AG04450 (cell line): ENCODE measurements at places on chromosomes 3 and 15.

DNA sequence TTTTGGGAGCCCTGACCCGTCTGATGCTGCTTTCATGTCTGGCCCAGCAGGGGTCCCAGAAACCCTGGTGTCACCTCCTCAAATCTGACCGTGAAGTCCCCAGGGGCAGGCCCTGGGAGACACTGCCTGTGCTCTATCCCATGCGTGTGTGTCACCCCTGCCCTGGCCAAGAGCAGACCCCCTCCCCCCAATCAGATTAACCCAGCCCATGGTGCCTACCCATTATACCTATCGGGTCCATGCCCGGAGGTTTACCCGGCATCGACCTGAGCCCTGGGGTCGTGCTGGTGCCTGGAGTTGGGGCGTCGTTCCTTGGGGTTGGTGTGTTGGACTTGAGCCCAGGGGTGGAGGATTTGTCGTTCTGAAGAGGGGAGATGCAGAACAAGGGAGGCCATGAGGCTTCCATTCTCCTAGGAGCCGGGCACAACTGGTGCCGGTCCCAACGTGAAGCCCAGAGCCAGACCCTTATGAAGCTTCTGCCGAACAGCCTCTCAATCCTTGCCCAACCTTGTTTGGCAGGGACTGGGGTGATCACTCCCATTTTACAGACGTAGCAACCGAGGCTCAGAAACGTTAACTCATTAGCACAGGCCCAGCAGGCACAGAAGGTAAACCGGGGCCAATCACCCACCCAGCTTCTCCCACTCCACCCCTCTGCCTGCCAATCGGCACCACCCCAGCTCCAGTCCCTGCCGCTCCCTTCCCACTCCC lies 39.6 kb downstream of the TLE3 start:
- no peak for DNase-seq

- no peak for DNase-seq
These were observed 750 bp downstream of the PODXL2 start for GRCh38 chr3:127629467-127630403.

DNA sequence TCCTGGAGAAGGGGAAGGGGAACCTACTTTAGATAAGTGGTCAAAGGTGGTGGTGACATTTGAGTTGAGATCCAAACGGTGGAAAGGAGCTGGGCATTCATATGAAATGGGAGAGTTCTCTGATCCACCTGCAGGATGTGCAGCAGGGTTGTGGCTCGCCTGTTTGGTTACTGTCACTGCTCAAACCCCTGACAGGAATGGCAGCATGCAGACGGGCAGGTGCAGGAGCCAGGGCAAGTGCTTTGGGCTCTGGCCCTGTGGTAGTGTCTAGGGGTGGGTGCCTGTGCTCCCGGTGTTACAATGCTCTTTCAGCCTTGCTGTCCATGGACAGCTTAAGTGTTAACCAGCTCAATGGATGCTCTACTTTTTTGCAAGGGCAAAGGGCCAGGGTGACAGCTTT lies 18.5 kb downstream of the PAQR9 start:
- DNase-seq, result no peak

- peak; percentile 84 for DNase-seq
These were observed 7.4 kb upstream of the DLG1 start for GRCh38 chr3:197305854-197306253.

DNA sequence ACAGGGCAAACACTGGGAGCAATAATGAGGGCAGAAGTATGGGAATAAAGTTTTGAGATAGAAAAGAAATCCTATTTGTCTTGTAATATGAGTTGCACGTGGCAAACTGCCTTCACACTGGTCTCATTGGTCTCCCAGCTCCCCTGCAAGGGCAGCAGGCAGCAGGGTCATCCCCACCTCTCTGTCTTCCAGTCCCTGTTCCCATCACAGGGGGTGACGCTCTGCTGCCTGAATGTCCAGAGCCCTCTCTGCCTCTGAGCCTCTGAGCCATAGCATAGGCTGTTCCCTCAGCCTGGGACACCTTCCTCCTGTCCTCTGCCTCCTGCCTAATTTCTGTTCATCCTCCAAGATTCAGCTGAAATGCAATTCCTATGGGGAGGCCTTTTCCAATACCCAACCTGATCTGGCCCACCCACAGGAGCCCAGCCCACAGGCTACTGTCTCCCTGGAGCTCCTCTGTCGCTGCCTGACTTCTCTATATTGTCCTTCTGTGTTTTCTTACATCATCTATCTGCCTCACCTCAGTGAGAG lies 12.1 kb upstream of the SKOR1 start:
- no peak for DNase-seq

- no peak for DNase-seq
These were observed 532.8 kb upstream of the TGFBR2 start for GRCh38 chr3:30073622-30074021.

DNA sequence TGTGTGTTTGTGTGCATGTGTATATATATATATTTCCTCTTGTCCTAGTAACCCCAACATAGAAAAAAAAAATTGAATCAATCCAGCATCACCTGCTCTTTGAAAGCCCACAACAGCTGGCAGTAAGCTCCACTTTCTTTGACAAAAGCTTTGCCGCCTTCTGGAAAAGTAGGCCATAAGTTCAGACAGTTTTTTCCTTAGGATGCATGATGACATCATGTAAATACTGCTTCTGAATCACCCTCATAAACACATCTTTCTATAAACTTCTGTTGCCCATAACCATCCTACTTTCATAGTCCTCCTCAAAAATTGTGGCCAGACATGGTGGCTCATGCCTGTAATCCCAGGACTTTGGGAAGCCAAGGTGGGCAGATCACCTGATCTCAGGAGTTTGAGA lies 67.4 kb downstream of the CSNK1G1 start:
- DNase-seq, result peak; percentile 32

DNA sequence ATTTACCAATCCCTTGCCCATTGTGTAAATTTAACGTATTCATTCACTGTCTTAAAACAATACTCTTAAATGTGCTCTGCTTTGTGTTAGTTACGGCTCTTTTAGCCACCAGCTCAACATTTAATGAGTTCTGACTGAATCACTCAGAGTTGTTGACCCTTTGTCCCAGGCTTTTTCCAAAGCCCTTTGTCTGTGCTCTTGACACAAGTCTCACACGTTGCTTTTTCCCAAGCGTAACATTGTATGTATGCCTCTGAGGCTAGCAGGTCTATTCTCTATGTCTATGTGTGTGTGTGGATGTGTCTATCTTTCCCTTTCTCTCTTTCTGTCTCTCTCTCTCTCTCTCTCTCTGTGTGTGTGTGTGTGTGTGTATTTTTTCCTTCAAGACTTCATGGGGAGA lies 435.4 kb upstream of the GOLIM4 start:
- DNase-seq, result no peak

GRCh38 chr15:77032647-77033416 lies 37.9 kb downstream of the PSTPIP1 start:
- DNase-seq, result no peak

- no peak for DNase-seq
These were observed 9.0 kb downstream of the SSUH2 start for GRCh38 chr3:8635631-8636030.

DNA sequence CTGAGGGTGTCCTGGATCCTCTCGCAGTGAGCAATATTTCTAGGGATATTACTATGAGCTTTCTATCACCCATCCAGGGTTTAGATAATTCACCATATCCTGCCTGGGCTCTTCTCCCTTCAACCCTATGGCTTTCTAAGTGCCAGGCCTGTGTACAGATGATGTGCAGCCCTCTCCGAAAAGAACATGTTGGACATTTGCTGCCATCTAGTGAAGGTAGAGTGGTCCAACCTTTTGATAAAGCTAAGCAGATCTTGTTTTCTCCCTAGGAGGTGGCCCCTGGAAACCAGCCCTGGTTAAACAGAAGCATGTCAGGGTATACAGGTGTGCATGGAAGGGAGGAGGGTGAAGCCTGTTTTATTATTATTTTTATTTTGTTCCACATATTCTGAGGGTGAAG lies 27.9 kb upstream of the SCN10A start:
- peak; percentile 29 for DNase-seq

DNA sequence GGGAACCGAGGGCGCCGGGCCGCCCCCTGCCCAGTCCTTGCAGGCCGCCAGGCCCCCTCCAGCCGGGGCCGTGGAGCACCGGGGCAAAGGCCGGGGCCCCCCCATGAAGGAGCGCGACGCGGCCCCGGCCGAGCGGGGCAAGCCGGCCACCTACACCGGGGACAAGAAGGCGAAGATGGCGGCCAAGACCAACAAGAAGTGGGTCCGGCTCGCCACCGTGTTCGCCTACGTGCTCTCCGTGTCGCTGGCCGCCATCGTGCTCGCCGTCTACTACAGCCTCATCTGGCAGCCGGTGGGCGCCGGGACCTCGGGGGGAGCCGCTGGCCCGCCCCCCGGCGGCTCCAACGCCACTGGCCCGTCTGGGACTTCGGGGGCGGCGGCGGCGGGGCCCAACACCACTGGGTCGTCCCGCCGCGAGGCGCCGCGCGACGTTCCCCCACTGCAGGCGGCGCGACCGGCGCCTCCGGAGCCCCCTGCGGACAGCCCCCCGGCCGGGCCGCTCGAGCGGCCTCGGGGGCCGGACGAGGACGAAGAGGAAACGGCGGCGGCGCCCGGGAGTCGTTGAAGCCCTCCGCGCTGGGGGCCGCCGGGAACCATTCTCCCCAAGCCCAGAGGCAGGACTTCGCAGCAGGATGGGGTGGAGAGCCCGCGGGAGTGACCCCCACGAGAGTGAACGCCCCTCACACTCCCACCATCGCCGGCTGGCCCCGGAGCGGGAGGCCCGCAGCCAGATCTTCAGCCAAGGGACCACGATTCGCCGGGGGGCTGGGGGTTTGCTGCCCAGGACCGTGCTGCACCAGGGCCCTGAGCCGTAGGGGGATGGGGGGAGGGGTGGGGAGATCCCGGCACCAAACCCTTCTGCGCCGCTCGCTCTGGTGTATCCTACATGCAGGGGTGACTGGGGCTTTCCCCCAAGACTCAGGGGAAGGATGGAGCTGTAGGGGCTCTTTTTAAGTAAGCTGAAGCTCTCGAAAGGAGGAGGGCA lies 753 bp downstream of the INAFM2 start:
- no peak for DNase-seq

GRCh38 chr3:152606146-152606545 lies 228.8 kb upstream of the P2RY1 start:
- DNase-seq, result no peak
